GF-D8 (cell line): ENCODE measurements at places on chromosomes 5 and 9.

DNA sequence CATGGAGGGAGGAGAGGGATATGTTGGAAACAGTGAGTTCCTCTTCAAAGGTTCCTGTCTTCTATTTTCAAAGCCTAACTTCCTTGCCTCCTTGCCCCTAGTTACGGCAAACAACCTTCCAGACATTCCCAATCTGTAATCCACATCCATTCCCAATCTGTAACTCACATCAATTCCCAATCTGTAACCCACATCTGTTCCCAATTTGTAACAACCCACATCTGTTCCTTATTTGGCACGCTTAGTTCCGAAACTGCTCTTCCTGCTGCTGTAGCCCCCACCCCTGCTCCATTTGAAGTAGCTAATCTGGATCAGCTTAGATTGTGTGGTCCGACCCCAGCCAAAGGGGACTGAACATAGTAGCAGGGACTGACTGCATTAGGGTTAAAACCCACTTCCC is 23.9 kb upstream of the IDNK start:
- no peak for DNase-seq

- DNase-seq, result peak; percentile 49
Measured at GRCh38 chr5:91313757-91314673, 69.1 kb downstream of the ARRDC3 start.

GRCh38 chr9:89606049-89606623 is 1.3 kb downstream of the GADD45G start:
- DNase-seq, result peak; percentile 55

GRCh38 chr9:115005322-115005721 is 74.9 kb upstream of the TNFSF8 start:
- DNase-seq, result no peak

GRCh38 chr9:77750284-77750683 is 102.2 kb upstream of the GNA14 start:
- no peak for DNase-seq

DNA sequence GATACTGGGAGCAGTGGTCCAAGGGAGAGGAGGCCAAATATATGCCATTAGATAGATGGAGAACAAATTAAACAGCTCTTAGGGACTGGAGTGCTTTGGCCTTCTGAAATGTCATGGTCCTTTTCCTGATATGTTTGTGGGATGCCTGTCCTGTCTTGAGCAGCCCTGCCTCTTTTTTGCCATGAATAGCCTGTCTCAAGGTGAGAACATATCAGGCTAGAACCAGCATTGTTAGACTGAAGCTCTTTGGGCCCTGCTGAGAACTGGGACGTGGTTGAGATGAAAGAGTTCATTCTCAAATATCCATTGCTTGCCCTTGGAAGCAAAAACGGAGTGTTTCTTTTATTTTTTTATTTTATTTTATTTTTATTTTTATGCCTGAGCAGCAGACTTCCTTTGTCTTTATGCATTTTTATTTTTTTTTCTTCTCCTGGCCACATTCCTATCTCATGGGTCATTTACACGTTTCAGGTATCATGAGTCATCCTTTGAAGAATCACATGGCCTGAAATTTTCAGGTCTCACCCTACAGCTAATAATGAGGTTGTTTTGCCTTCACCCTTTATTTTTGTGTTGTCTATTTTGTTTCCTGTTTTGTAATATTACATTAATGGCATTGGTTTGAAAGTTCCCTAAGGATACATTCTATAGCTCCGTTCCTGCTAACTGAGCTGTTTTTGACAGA is 371.4 kb downstream of the PSAT1 start:
- no peak for DNase-seq

- no peak for DNase-seq
Measured at GRCh38 chr9:34387239-34387638, 10.5 kb upstream of the MYORG start.

GRCh38 chr5:148335259-148335658 is at the start of gene SPINK9:
TSS of gene SPINK9 (plus strand) at chr5:148335559. CDS start at chr5:148335614, 55 bp downstream.
- no peak for DNase-seq

DNA sequence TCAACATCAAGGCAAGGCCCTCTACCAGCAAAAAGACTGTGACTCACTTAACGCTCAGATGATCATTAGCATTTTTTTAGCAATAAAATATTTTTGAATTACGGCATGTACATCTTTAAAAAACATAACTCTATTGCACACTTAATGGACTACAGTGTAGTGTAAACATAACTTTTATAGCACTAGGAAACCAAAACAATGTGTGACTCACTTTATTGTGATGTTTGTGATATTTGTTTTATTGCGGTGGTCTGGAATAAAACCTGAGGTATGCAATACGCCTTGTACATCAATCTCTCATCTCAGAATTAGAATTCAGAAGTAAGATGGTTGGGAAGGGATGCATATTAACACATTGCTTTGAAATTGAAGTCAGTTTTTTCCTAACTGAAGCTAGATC is 106.9 kb upstream of the PTCH1 start:
- no peak for DNase-seq

GRCh38 chr9:128979111-128979510 is 31.6 kb downstream of the NUP188 start:
- no peak for DNase-seq
